ENCODE measurements at places on chromosomes 3 and 15. TPM values are rescaled to one million over a fixed set of nuclear protein-coding genes. Genes with fewer than 3 reads are reported as not detected.
A peak's percentile ranks its signal among the peaks of the same experiment; 100 is the strongest.

- no peak overlapping the region for H3K27ac ChIP-seq
- no peak overlapping the region for H3K4me3 ChIP-seq
- no peak for DNase-seq
- H3K36me3 ChIP-seq: no peaks in the 10 kb centered on the region
Measured at GRCh38 chr3:110710603-110711002, 361.0 kb upstream of the NECTIN3 start.

- H3K27me3 ChIP-seq: no peaks in the 10 kb centered on the region
- DNase-seq: no peak
- H3K27ac ChIP-seq: no peak overlapping the region
Measured at GRCh38 chr15:31155151-31155550, 53.6 kb upstream of the TRPM1 start.

DNA sequence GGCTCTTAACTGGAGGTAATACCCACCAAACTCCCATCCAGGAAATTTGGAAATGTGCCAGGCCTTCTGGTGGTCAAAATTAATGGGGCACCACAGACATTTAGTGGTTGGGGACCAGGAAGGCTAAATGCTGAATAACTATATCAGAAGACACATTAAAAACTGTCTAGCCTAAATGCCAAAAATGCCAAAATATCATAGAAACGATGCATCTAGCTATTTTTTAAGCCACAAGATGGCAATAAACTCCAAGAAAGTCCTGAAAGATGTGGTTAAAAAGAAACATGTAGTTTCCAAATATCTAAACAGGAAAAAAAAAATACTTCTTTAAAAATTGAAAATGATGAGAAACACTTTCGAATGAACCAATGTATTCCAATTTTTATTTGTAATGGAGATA, 19.9 kb downstream of the CCDC14 start:
- H3K4me1 ChIP-seq: no peaks in the 10 kb centered on the region
- H3K36me3 ChIP-seq: peaks cover 32% of the 10 kb centered on the region

- H3K27me3 ChIP-seq: no peaks in the 10 kb centered on the region
- H3K36me3 ChIP-seq: no peaks in the 10 kb centered on the region
- H3K4me3 ChIP-seq: no peak overlapping the region
Measured at GRCh38 chr15:46855388-46855787, 861.9 kb upstream of the SEMA6D start.

Gene FILIP1L
- 0.25 TPM for total RNA-seq

Gene SLC9C1
- not detected for total RNA-seq

Gene NANOGP8
- total RNA-seq: not detected

DNA sequence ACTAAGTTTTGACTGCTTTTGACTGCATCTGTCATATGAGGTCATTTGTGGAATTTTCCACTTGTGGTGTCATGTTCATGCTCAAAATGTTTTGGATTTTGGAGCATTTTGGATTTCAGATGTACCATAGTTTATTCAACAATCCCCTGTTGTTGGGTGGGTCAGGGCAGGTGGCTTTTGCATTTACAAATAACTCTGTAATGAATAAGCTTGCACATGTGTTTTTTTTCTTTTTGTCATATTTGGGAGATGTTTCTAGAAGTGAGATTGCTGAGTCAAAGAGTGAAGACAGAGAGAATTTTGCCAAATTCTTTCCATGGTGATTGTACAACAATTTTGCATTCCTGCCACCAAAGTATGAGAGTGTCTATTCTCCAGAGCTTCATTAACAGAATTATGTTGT, 62.4 kb upstream of the ADPGK start:
- no peak overlapping the region for H3K27ac ChIP-seq
- H3K36me3 ChIP-seq: no peaks in the 10 kb centered on the region
- H3K4me3 ChIP-seq: no peak overlapping the region
- H3K4me1 ChIP-seq: peaks cover 7% of the 10 kb centered on the region
- no peak for DNase-seq
- H3K27me3 ChIP-seq: peaks cover 17% of the 10 kb centered on the region

- H3K36me3 ChIP-seq: no peaks in the 10 kb centered on the region
- H3K4me3 ChIP-seq: no peak overlapping the region
- no peak overlapping the region for H3K27ac ChIP-seq
- H3K4me1 ChIP-seq: peaks cover 26% of the 10 kb centered on the region
Measured at GRCh38 chr15:64148168-64148567, 3.4 kb upstream of the SNX22 start.

DNA sequence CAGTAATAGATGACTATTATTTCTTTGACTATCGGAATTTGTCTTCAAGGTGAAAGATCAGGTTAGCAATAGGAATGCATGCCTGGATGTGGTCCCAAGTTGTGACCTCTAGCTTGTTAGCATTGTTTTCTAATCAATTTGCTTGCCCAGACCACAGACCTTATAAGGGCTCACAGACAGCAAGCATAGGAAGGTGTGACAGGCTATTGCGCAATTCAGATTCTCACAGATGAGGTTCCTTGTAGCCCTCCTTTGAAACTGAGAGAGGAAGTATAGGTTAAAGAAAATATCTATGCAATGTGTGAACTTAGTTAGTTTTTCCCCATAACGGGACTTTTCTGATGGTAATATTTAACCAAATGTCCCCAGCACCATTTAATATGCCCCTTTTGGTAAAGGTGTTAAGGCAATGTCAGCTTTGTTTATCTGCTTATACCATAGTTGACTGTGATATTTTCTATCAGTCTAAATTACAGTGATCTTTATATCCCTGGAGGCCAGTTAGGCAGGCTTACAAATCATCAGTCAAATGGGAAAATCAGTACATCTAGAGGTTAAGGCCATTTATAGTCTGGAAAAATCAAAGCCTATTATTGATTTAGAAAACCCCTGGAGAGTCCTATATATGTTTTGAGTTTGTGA, 168.1 kb upstream of the MBNL1 start:
- peaks cover 11% of the 10 kb centered on the region for H3K4me1 ChIP-seq
- peak; percentile 18 for DNase-seq
- no peak overlapping the region for H3K4me3 ChIP-seq
- H3K36me3 ChIP-seq: no peaks in the 10 kb centered on the region

Gene WDR49
- total RNA-seq: 0.47 TPM

DNA sequence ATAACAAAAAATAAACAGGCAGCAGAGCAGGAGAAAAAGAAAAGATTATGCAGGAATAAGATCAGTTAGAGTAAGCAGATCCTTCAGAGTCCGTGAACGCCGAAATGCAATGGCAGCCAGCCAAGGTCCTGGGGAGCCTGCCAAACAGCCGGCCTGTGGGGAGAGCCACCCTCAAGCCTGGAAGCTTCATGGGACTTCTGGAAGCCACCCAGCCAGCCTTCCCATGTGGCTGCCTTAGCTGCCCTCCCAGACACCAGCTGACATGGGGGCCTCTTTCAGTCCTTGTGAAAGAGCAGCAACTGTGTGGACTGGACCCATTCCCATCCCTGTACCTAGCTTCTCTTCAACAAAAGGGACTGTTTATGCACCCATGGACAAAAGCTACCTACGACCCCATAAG, 64.9 kb upstream of the RAD18 start:
- H3K36me3 ChIP-seq: no peaks in the 10 kb centered on the region
- no peak for DNase-seq
- H3K4me3 ChIP-seq: no peak overlapping the region

- peak overlapping the region; percentile 90 for H3K27ac ChIP-seq
- peaks cover 55% of the 10 kb centered on the region for H3K36me3 ChIP-seq
- no peak for DNase-seq
- H3K27me3 ChIP-seq: no peaks in the 10 kb centered on the region
Measured at GRCh38 chr3:15290736-15291135, 41.6 kb downstream of the SH3BP5 start.
